Stimulated activated CD4-positive, alpha-beta T cell treated with anti-CD3 and anti-CD28 coated beads, Interleukin-12 subunit alpha, Interleukin-12 subunit beta, amount 100 ng/mL, for 24 hours (primary cell): ENCODE measurements at places on chromosomes 6 and 20.

DNA sequence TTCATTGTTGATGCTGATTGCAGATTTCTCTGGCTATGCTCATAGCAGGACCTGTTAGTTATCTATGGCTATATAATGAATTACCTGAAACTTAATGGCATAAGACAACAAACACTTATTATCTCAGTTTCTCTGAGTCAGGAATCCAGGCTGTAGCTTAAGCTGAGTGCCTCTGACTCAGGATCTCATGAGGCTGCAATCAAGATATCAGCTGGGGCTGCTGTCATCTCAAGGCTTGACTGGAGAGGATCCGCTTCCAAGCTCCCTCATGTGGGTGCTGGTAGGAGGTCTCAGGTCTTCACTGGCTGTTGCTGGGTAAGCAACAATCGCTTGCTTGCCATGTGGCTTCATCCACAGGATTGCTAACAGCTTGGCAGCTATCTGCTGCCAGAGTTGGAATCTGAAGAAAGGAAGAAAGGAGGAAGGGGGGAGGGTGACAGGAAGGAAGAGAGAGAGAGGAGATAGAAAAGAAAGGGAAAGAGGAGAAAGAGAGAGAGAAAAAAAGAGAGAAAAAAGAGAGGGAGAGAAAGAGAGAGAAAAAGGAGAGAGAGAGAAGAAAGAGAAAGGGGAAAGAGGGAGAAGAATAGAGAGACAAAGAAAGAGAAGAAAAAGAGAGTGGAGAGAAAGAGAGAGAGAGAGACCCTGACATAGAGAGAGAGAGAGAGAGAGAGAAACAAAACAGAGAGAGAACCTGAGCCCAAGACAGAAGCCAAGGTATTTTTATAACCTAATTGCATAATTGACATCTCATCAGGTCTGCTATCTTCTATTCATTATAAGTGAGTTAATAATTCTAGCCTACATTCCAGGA, 579.0 kb upstream of the BTBD3 start:
- DNase-seq, result no peak

- no peak for DNase-seq
These were observed 220.0 kb downstream of the ANKRD60 start for GRCh38 chr20:58008413-58008812.

GRCh38 chr6:106874481-106874880, 100.0 kb downstream of the CD24 start:
- no peak for DNase-seq

GRCh38 chr6:71292001-71292400, 3.4 kb downstream of the OGFRL1 start:
- no peak for DNase-seq

- no peak for DNase-seq
These were observed 170.3 kb downstream of the TSHZ2 start for GRCh38 chr20:53142225-53143127.

GRCh38 chr6:13239530-13240455, 88.5 kb downstream of the TBC1D7 start:
- DNase-seq, result no peak

- DNase-seq, result no peak
These were observed 288.0 kb upstream of the POU3F2 start for GRCh38 chr6:98546376-98546775.

DNA sequence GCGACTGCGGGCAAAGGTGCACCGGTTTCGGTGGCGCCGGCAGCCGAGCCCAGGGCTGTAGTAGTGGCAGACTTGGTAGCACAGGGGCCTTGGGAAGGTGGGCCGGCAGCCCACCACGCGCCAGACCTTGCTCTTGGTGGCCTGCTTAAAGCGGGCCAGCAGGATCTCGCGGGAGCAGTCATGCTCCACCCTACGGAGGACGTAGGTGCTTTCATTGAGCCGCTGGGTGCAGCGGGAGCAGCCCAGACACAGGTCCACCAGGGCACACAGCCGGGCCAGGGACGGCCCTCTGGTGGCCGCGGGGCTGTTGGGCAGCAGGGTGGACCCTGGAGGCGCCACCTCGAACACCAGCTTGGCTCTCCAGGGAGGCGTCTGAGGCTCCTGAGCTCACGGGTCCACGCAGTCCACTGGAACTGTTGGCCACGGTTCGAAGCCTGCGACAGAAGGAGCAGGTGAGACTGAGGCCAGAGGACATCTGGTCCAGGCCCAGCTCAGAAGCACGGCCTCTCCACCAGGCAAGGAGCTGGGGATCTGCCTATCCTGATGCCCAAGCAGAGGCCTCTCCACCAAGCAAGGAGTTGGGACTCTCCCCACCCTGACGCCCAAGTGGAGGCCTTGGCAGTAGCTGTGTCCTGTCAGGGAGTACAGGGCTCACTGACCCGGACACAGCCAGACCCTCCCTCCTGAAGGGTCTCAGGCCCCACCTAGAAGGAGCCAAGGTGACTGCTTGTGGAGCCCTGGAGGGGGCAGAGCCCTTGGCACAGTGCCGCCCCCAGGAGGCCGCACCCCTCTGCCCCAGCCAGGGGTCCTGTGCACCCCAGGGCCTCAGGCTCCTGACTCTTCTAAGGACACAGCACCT, 1.0 kb downstream of the HELZ2 start:
- DNase-seq, result no peak

GRCh38 chr6:164042212-164042611, 627.7 kb downstream of the QKI start:
- no peak for DNase-seq

- DNase-seq, result no peak
These were observed 411.5 kb downstream of the TENT5A start for GRCh38 chr6:81340946-81341345.

DNA sequence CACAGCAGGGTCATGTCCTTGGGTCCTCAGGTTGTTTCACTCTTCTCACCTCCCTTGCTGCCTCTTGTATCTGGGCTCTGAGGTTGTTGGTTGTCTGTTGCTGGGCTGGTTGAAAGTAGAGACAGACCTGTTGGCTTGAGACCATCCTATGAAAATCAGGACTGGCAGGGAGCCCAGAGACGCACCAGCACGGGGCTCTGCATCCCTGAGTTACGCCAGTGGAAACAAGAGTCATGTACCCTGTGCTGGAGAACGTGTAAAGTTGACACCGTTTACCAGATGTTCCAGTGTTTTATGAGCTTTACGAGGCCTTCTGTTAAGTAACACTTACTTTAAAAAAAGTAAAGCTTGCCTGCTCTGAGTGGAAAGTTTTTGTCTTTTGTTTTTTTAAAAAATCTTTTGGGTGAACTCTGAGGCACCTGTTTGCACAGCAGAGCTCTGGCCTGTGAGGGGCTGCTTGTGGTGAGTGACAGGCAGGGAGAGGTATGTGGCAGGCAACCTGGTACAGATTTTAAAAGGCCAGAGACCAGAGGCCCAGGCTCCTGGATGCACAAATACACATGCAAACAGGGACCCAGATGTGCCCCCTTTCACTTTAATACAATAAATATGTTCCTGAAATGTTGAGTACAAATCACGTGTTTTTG, 260.0 kb upstream of the SUPT3H start:
- DNase-seq, result no peak

- DNase-seq, result no peak
These were observed 80.3 kb downstream of the GJA1 start for GRCh38 chr6:121515630-121516265.

DNA sequence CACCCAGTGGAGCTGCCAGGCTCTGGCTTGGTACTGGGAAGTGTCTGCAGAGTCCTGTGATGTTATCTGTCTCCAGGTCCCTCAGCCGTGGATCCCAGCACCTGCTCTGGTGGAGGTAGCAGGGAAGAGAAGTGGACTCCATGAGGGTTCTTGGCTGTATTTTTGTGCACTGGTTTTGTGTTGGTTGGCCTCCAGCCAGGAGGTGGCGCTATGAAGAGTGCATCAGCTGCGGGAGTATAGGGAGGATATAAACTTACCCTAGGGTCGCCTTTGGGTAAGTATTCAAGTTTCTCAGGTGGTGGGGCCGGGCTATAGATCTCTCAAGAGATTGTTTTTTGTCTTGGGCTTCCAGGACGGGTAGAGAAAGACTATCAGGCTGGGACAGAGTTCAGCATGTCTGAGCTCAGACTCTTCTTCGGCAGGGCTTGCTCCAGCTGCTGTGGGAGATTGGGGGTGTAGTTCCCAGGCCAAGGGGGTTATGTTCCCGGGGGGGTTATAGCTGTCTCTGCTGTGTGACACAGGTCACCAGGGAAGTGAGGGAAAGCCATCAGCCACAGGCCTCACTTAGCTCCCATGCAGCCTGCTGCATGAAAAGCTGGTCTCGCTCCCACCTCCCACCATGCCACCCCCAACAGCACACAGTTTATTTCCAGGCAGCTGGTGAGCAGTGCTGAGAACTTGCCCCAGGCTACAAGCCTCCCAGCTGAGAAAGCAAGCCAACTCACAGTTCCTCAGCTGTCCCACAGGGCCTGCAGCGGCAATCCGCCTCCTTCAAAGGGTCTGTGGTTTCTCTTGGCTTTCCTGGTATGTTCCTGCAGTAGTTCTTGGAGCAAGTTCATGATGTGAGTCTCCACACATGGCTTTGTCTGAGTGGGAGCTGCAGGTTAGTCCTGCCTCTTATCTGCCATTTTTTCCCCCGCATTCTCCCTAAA, 115.7 kb downstream of the AIG1 start:
- no peak for DNase-seq

DNA sequence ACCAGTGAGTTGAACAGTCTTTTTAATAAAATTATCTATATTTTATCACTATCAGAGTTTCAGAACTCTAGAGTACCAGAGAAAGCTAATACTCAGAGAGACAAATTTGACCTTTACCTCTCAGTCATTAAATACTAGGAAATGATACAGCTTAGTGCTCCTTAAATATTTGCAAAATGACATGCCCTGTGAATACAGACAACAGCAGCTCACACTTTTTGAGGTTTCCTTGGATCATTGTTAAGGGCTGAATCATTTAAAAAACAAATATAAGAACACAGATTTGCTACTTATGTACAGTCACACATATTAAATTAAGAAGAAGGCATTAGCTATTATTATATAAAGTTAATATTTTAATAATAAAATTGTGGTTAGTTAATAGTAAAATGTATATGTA, 1158.7 kb upstream of the EYS start:
- no peak for DNase-seq

GRCh38 chr6:91082311-91082832, 495.5 kb upstream of the MAP3K7 start:
- DNase-seq, result no peak

- DNase-seq, result no peak
These were observed 34.9 kb downstream of the COL12A1 start for GRCh38 chr6:75170691-75171560.

DNA sequence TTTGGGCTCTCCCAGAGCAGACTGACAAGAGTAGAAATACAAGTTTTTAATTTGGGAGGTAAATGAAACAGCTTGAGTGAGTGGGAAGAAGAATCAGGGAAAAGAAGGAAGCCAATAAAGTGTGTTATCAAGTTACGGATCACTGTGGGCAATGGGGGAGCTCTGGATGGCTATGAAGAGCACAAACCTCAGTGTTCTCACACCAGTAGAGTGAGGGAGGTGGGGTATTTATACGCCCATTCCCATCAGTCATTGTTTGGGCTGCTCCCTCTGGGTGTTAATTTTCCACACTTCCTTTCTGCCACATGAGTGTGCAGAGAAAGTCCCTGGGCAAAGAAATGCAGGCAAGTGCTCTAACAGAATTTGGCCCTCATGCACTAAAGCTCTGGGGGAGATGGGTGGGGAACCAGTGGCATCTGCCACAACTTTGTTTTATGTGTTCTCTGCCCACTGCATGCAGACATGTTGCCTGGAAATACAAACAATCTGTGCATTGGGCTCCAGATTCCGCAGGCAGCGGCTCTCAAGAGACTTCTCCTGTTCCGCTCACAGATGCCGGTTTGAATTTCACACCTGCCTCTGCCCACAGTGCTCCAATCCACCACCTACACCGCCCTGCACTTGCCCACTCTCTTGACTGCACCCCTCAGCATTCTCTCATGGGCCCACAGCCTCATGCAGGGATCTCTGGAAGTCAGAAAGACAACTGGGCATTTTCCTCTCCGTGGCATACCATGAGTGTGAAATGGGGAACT, 211.1 kb upstream of the RNF24 start:
- DNase-seq, result no peak

DNA sequence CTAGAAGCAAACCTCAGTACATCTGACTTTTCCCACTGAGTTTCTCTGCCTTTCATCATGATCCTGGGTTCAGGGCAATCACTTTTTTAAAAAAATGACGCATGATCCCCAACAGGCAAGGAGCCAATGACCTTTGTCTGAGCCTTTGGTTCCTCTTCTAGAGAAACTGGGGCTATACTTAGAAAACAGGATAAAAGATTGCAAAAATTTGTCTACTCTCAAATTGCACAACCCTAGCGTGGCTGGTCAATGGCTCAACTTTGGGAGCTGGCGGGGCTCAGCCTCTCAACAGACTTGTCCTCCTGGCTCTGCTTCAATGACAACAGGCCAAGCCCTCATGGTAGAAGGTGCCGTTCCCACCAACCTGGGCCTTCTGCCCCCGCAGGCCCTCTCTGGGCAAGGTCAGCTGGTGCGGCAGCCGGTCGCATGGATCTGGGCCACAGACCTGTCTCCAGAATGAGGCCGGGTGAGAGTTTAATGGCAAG, 48.7 kb downstream of the PDYN start:
- DNase-seq, result no peak

DNA sequence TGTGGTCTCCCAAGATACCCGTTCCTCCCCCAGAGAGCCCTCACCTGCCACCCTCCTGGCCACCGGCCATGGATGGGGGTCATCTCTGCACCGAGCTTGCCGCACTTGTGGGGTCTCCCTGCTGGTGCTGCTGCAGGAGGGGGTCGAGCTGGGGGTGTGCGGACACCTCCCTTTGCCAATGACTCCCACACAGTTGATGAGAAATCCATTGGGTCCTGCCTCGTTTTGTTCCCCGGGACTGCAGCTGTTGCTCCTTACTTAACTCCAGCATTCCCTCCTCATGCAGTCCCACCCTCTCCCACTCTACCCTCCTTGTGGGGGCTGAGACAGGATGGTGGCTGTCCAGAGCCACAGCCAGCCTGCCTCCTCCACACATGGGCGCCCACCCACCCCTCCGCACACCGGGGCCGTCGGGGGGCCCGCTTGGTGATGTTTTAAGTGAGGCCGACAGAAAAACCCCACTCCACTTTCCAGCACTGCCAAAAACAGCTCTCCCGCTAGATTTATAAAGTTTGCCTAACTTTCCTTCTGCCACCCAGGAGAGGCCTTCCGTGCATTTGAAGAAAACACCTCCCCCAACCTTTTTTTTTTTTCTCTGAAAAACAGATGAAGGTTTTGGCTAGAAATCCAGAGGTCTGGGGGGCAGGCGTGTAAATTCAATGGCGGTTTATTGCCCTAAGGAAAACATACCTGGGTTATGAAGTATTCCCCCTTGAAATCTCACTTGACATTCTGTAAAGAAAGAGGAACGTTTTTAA, 53.5 kb upstream of the APCDD1L start:
- no peak for DNase-seq

- DNase-seq, result no peak
These were observed 324.8 kb downstream of the SMOC2 start for GRCh38 chr6:168765752-168766151.
